Fibroblast of the conjunctiva (primary cell): ENCODE measurements at places on chromosomes 1 and 21.
A peak's percentile ranks its signal among the peaks of the same experiment; 100 is the strongest.

- no peak for DNase-seq
These were observed 54.7 kb upstream of the ABCG1 start for GRCh38 chr21:42164064-42164789.

DNA sequence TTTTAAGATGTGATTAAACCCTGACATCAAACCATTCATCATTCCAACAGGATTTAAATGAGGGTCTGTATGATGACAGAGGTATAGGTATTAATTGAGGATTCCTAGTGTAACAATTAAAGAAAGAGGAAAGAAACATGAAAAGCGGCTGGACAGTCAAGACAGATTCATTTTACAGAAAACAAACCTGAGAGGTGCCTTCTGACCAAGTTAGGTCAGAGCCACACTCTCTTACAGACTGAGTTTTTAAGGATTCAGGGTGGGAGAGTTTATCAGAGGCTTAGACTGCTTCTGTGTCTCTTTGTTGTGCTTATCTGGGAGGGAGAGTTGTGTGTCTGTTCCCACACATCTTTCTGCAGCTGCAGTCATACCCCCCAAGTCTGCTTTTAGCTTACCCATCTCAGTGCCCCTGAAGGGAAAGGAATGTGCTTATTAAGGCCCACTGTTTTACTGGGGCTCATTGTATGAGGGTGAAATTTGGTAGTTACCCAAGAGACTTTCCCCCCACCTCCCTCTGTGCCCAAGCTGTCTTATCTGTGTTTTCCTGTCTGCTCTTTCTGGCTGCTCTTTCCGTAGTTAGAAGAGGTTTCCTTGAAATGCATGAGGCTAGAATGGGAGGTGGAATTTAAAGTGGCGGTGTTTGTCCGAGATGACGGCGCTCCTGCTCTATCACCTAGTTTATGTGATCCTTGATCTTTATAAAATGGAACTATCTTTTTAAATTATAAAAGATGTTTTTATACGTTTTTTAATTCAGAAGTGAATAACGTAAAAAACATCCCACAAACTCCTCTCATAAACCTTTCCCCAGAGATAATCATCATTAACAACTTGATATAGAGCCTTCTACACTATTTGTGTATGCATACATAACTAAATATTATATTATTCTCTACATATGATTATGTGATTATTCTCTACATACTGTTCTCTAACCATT is 96.0 kb upstream of the TNFSF4 start:
- no peak for DNase-seq

GRCh38 chr1:87950369-87950768 is 621.7 kb downstream of the LMO4 start:
- no peak for DNase-seq

DNA sequence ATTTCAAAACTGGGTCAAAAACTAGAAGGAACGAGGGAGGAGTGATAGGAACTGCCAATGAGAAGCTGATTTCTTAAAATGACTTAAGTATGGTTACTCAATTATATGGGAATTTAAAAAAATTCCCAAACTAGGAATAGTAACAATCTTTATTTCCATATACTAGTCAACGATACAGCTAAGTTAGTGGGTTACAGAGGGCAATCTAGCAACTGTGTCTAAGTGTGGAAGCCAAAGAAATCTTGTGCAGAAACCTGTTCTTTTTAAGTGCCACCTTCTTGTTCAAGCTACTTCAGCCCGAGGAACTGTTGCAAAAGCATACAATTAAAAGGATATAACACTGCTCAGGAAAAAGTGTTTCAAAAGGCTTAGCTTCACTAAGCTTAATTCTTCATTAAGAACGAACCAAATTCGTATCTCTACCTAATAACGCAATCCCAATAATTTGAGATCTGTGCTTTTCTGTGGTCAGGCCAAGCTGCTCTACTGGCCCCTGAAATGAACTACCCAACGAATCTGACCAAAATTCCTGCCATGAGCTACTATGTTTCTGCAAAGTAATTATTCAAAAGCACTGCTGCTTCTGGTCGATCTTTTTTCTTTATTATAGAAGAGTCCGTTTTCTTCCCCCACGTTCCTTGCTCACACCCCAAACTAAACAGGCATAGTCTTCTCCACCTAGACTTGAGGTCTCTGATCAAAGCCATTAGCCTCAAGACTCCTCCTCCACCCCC is 1.8 kb downstream of the USP24 start:
- DNase-seq, result no peak

- DNase-seq, result no peak
These were observed 2.1 kb upstream of the PM20D1 start for GRCh38 chr1:205851993-205852392.

- DNase-seq, result no peak
These were observed 47.4 kb upstream of the OSBPL9 start for GRCh38 chr1:51569284-51570062.

- DNase-seq, result no peak
These were observed 98.9 kb downstream of the KAZN start for GRCh38 chr1:14697353-14697752.

DNA sequence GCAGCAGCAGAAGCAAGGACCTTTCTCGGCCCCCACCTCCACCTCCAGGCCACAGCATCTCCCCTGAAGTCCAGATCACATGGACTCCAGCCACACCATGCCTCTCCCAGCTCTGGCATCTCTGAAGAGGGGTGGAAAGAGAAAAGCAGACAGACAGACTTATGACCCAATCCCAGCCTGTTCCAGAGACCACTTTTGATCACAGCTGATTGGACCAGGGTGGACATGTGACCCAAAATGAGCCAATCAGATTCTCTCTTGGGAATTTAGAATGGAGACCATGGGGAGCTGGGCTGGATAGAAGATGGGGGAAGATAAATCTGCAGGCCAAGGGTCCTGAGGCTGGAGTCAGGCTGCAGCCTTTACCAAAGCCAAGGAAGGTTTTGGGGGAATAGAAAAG is 16.4 kb downstream of the HTR1D start:
- no peak for DNase-seq

DNA sequence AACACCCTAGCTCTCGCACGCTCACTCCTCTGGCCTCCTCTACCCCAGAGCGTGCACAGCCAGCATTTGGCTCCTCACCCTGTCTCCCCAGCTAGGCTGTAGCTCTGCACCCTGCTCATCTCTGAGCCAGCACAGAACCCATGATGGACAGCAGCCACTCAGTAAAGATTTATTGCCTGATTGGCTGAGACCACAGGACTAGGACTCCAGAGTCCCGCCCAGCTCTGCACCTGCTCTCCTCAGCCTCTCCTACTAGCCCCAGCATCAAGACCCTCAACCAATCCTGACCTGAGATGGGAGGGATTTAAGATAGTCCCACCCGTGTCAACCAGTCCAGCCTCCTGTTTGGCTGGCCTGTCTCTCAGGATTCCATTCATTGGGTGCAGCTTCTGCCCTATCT is 9.3 kb downstream of the C1QB start:
- no peak for DNase-seq

- no peak for DNase-seq
These were observed 249.0 kb upstream of the ZP4 start for GRCh38 chr1:238139713-238140112.

- DNase-seq, result no peak
These were observed 45.4 kb downstream of the SELENOF start for GRCh38 chr1:86868477-86868876.

DNA sequence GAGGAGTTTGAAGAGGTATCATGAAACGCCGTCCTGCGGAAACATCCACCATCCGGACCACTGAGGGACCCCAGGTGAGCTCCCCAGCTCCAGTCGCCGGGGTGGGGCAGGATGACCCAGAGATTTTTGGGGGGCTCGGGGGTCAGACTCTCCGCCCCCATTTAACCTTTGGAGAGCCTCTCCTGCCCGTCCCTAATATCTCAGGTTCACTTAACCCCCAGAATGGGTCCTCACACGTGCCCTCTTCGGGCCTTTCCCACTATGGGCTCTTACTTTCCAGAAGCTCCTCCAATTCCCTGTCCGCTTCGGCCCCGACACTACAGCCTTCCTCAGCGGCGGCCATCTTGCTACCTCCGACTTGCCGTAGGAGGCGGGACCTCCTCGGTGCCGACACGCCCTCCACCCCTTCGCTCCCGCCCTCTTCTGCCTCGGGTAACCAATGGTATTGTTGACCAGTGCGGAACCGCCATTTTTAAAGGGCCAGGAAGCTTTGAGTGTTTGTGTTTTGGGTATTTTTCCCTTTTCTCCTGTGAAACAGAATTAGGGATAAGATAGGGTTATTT is at the start of gene PEX19:
PEX19 (minus strand) TSS at position 352 of the 563 bp plus-strand sequence; CDS start at position 343, 9 bp downstream.
- DNase-seq, result peak; percentile 86

DNA sequence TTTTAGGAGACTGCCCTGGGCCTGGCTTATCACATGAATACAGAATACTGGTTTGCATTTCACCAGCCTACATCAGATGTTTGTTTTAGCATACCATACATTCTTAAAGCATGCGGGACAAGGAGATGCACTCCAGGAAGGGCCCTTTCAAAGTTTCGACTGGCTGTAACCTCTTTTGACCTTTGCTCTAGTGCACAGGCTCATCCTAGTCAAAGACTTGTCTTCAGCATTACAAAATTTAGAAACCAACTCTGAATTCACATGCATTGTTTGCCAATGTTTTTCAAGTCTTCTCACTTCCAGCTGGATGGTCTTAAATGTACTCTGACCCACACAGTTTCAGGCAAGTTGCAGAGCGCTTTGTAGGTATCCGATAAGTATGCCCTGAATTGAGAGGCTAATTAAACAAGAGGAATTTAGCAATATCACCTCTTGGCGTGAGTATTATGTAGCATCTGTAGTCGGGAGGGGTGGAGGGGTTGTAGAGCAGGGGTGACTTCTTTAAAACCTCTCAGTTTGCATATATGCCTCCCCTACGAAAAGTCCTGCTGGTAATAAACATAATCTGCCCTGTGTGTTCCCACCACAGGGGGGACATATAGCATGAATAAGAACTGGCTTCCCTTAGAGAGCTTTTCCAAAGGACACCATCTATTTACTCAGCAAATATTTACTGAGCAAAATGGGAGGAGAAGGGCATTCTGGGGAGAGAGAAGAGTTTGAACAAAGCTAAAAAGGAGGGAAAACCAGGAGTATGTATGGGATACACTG is 24.4 kb upstream of the AHCYL1 start:
- peak; percentile 87 for DNase-seq

DNA sequence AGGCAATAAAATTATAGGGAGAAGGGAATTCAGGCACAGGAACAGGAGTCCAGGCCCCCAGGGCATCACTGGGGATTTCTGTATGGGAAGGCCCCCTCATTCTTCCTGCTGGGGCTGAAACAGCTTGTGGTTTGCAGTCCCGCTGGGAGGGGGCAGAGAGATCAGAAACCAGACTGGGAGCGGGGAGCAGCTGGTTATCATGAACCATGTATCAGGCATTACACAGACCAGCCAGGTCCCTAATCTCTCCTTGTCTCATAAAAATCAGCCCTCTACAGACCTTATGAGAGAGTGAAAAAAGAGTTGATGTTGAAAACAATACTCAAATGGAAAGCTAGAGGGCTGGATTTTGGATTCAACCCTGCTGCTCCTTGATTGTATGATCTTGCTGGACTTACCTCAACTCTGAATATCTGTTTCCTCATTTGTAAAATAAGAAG is 93.4 kb upstream of the F3 start:
- DNase-seq, result no peak

- no peak for DNase-seq
These were observed 137.8 kb downstream of the RWDD3 start for GRCh38 chr1:95371666-95372282.

DNA sequence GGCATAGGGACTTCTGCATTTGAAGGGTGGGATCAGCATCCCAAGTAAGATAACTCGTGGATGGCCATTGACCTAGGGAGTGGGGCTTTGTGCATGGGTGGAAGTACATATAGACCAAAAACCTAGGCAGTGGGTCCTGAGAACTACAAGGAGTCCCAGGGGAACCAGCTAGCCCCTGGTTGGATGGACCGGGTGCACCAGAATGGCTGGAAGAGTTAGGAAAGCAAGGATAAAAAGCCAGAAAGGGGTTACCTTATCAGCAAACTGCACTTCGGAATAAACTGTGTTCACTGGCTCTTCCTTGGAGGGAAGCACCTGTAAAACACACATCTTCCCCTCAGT is 26.6 kb upstream of the SLAMF6 start:
- no peak for DNase-seq

- DNase-seq, result no peak
These were observed 345.5 kb upstream of the DUSP10 start for GRCh38 chr1:222087221-222087920.

- DNase-seq, result no peak
These were observed 31.2 kb upstream of the PALMD start for GRCh38 chr1:99614728-99615127.

DNA sequence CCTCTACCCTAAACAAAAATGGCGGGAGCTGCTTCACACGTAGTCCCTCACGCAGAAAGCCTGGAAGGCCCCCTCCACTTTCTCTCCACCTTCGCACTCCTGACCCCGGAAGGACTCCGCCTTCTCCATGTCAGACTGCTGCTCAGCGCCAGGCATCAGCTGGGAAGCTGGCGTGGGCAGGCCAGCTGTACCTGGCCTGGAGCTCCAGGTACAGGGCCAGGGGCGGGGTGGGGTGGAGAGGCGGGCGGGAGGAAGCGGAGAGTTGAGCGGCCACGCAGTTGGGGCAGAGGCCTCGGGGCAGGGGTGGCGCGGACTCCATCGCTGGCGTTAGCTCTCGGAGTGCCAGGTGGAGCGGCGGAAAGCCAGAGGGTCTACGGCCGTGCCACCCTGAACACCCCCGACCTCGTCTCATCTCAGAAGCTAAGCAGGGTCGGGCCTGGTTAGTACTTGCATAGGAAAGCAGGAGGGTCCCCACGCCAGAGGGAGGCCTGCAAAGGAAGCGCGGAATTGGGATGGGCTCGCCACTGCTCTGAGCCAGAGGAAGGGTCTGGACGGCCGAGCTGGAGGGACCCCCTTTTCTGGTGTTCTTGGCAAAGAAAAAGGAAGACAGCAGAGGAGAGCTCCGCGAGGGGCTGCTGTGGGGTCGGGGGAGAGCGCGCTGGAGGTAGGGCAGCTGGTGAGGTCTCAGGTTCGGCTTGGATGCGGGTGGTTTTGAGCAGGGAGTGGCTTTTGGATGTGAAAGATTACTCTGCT is at the start of gene MIGA1:
MIGA1 (plus strand) TSS at position 121 of the 753 bp plus-strand sequence. CDS start 3,604 bp downstream, outside the sequence.
- DNase-seq, result peak; percentile 84

DNA sequence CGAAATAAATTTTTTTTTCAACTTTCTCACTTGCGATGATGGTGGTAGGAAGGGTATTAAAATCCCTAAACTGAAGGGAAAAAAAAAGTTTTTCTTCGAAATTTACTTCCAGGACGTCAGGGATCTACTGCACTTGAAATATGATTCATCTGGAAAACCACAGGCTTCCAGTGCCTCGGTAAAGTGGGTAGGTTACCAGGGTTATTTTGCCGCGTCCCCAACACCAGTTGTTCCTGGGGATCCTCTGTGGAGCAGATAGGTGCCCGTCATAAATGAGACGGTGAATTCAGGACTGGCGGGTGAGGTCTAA is 773 bp downstream of the RABIF start:
- DNase-seq, result no peak

GRCh38 chr1:37821481-37821880 is 13.5 kb upstream of the YRDC start:
- no peak for DNase-seq

DNA sequence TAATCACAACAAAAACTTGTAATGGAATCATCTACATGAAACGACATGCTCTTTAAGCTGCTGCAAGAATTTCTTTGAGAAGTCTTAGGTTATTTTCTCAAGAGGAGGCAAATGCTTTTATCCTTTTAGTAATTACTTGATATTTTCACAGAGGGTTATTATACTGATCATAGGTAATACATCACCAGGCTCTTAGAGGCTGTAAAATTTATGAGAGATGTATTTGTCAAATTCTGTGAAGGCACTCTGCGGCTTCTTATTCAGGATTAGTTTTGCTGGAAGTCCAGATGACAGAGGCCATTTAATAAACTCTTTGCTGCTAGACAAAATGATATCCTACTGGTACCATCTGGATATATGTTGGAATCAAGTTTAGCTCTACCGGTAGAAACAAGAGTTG is 624.3 kb upstream of the BRINP3 start:
- no peak for DNase-seq

- no peak for DNase-seq
These were observed 28.4 kb upstream of the NFIA start for GRCh38 chr1:61053712-61054600.
